ENCODE measurements at places on chromosomes 12 and 14.

- DNase-seq = no peak
Observed at GRCh38 chr14:59490756-59491155, 6.4 kb downstream of the JKAMP start.

DNA sequence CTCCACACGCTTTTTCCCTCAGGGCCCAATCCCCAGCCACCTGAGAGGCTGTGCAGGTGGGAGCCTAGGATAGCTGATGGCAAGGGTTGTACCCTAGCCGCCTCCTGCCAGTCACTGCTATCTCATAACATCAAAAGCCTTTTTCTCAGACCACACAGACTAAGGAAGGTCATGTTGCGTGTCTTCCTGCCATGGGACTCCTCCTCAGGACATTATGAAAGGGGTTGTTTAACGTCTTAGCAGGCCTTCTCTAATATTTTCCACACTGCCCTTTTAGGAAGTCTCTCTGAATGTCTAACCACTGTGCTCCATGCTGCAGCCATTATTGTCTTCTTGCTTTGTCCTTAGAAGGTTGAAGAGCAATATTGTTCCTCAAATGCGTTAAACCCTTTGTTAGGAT is 7.6 kb upstream of the SMUG1 start:
- no peak for DNase-seq

DNA sequence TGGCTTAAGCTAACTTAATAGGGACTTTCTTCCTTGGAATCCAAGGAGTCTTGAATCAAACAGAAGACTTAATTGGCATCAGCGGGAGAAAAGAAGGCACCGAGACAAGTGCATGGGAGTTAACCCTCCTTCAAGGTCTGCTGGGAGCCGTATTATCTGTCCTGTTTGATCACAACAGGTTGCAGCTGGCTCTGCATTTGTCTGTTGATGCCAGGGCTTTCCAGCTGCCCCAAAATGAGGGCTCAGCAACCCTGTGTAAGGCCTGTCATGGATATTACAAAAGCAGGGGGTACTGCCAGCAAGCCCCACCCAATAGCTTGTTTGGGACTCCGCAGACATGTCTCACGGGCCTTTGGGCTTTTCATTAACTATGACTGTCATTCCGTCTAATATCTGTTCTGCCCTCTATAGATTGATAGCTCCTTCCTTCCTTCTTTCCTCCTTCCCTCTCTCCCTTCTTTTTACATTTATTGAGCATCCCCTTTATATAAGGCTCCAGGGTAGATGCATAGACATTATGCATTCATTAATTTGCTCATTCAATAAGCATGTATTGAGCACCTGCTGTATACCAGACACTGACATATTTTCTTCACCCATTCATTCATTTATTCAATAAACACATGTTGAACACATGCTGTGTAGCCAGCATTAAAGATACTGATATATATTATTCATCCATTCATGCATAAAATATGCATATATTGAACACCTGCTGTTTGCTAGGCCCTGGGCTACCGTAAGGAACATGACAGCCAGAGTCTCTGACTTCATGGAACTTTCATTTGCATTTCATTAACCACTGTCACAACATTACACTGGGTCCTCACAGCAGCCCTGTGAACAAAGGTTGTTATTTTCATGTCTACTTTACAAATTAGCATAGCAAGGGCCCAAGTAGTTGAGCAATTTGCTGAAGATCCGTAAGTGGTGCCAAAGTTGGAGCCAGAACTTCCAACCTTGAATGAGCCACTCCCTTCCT is 56.2 kb downstream of the SVOP start:
- DNase-seq = no peak

DNA sequence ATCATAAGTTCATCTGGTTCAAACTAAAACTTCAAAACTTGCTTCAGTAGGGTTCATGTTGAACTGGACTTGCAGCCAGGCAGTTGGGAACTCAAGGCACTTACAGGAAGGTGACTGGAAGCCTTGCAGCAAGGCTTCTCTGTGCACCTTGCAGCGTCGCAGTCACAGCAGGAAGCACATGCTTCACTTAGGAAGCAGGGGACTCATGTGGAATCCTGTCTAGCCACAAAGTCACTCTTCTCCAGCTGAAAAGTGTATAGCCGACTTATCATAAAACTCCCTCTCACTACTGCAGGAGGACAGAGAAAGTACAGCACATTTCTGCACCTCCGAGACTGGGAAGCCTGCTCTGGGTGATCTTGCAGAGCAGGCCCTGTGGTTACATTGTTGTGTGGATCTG is 114.0 kb upstream of the PRB2 start:
- no peak for DNase-seq

GRCh38 chr12:75933101-75933500 is 98.5 kb downstream of the PHLDA1 start:
- no peak for DNase-seq

DNA sequence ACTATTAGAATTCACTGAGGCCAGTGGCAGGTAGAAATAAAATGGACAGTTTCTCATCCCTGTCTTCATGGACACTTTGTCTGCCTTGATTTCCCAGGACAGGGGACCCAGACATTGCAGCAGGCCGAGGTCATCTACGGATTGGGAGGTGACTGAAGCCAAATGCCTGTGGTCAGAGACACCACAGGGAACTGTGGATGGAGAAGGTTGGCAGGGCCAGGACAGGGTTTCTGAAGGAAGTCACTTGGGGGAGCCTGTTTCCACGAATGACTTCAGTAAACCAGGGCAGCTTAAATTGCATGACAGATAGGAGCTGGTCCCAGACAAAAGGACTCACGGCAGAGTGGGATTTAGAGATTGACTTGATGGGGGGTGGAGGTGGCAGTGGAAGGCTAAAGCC is 224.9 kb downstream of the NTF3 start:
- DNase-seq = no peak

- no peak for DNase-seq
Observed at GRCh38 chr12:50625029-50625925, 120.5 kb downstream of the DIP2B start.

GRCh38 chr12:65414526-65414925 is 136.0 kb downstream of the MSRB3 start:
- no peak for DNase-seq

DNA sequence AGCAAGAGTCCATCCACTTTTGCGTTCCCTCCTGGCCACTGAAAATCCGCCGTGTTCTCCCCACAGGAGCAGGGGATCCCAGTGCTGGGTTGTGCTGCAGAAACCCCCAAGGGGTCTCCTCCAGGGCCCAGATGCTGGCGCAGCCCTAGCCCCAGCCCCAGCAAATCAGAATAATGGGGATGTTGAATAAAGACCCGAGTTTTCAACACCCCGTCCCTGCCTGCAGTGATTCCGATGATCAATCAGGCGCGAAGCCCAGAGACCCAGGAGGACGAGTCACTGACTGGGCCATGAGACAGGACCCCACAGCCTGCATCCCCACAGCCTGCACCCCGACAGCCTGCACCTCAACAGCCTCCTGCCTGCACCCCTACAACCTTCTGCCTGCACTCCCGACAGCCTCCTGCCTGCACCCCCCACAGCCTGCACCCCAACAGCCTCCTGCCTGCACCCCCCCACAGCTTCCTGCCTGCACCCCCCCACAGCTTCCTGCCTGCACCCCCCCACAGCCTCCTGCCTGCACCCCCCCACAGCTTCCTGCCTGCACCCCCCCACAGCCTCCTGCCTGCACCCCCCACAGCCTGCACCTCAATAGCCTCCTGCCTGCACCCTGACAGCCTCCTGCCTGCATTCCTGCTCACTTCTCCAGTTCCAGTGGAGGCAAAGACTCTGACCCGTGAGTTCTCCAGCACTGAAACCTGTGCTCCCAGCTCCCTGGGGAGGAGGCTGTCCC is 37.2 kb downstream of the TNFAIP2 start:
- DNase-seq = no peak

DNA sequence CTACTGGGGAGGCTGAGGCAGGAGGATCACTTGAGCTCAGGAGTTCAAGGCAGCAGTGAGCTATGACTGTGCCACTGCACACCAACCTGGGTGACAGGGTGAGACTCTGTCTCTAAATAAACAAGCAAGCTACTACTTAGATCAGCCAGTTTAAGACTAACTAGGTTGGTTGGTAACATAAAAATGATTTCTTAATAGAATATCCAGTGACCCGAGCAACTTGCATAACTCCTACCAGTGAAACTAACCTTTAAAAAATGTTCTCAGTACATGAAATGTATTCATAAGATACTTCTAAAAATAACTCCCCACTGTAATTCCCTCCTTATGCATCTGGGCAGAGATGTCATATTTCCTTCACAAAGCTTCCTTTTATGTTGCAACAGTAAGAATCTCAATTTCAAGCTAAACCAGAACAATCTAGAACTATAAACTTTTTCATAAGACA is 15.9 kb downstream of the TAOK3 start:
- no peak for DNase-seq

GRCh38 chr12:28966046-28966780 is 182.9 kb upstream of the FAR2 start:
- no peak for DNase-seq

DNA sequence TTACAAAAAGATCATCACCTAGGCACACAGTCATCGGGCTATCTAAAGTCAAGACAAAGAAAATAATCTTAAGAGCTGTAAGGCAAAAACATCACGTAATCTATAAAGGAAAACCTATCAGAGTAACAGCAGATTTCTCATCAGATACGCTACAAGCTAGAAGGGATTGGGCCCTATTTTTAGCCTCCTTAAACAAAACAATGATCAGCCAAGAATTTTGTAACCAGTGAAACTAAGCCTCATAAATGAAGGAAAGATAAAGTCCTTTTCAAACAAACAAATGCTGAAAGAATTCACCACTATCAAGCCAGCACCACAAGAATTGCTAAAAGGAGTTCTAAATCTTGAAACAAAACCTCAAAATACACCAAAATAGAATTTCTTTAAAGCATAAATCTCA is 191.6 kb upstream of the BMP4 start:
- no peak for DNase-seq

DNA sequence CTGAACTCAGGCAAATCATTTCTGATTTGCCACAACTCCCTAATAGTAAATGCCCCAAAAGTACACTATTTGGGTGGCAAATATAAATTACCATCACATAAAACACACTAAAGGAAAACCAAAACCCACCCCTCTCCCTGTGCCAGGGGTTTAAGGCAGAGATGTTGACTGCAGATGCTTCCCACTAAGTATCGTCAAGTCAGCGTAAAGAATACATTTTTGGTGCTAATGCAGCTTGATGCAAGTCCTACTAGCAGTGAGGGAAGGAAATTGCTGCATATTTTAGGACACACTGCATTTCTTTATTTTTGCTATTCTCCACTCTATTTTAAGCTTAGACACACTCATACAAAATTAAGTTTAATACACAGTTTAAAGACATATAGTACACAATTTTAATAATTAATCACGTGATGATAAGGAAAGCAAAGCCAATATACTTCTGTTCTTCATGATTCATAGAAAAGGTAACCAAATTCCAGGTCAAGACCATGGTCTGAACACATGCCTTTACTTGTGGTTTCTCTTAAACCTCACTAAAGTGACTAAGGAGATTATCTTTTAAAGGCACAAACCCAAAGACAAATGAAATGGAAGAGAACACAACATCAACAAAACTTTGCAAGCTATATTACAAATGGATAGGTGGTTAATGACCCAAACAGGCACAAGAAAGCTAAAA is 162.2 kb downstream of the STXBP6 start:
- no peak for DNase-seq

DNA sequence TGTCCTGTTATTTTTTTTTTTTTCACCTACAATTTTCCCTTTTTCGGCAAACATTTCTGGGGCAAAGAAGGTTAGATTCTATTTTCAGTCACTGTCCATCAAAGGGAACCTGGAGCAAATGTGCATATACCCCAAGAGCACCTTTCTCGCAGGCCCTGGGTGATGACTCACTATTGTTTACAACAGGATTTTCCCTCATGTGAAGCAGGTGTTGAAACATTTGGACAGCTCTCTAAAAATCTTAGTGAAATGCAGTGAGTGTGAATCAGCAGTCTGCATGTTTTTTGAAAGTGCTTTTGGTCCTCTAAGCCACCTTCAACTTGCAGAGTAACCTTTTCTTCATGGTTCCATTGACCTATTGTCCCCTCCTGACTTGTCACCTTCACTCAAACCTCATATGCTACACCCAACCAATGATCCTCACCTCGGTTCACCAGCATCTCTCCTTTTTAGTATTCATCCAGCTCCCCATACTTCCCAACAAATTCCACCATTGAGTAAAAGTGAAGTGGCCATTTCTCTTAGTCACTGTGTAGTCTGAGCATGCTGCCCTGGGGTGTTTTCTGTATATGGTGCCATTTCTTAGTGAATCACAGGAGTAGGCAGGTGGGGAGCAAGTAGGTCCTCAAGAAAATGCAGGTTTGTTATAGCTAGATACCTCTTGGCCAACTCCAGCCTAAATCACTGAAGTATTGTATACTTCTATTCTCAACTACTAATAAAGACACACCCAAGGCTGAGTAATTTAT is 260.2 kb downstream of the BMP4 start:
- DNase-seq = no peak

All from activated naive CD8-positive, alpha-beta T cell treated with anti-CD3 and anti-CD28 coated beads, Interleukin-2, amount 10 ng/mL, durations not matched to agents 7 days and 5 days (primary cell).